ENCODE measurements at places on chromosomes 12 and 14.
A peak's percentile ranks its signal among the peaks of the same experiment; 100 is the strongest.

DNA sequence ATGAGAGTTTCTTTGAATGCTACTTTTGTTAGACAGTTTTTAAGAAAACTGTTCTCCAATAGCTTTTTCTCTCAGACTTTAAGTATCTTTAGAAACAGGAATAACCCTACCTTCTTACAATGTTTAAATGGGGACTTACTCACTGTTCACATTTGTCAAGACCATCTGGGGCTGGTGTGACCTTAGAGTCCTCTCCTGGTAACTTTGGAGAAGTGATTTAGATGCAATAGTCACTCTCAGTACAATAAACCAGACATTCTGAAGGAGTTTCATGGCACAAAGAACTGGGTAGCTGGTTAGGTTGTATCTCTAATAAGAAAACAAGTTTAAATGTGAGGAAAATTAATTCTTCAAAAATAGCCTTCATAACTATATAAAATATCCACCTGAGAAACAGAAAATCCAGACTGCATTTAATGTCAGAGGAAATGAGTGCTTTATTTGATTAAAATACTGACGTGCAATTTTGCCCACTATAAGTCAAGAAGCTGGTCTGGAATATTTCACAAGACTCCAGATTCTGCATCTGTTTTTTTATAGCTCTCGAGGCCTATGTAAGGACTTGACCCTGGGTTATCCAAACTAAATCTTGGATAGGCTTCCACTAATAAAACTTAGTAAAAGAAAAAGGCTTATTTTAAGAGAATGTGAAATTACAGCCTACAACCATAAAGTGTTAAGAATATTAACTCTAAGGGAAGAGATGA is 108.7 kb downstream of the PTGER2 start:
- DNase-seq = no peak

GRCh38 chr14:95497561-95498011 is 18.9 kb downstream of the SYNE3 start:
- no peak for DNase-seq

- DNase-seq = no peak
Observed at GRCh38 chr14:94305620-94306019, 12.6 kb upstream of the SERPINA10 start.

- DNase-seq = peak; percentile 96
Observed at GRCh38 chr12:116434155-116435011, 124.8 kb upstream of the MAP1LC3B2 start.

DNA sequence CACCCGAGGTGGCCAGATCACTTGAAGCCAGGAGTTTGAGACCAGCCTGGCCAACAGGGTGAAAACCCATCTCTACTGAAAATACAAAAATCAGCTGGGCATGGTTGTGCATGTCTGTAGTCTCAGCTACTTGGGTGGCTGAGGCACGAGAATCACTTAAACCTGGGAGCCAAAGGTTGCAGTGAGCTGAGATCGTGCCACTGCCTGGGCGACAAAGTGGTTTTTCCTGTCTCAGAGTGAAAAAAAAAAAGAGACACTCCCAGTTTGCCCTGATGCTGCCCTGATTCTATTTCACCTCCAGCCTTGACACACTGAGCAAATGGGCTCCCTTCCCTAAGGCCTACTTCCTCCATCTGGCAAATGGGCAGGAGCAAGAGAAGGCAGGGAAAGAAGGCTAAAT is 28.5 kb upstream of the PLEK2 start:
- no peak for DNase-seq

DNA sequence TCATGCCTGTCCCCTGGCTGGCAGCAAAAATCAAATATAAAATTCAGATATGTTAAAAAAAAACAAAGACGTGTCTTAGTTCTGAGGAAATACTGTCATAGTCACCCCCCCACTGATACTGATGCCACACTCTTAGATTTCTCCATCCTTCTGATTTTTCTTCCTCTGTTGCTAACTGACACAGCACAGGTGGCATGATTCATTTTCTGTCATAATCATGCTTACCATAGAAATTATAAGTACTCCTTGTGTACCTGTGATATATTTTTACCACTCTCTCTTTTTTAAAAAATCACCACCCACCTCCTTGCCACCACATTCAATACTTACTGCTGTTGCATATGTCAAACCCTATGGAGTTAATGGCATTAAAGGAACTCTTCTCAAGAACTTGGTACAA is 209.2 kb downstream of the PPM1H start:
- no peak for DNase-seq
